ENCODE measurements at places on chromosomes 13 and 19. TPM values are rescaled to one million over a fixed set of nuclear protein-coding genes. Genes with fewer than 3 reads are reported as not detected.

BEST2 gene
- not detected for total RNA-seq

DNA sequence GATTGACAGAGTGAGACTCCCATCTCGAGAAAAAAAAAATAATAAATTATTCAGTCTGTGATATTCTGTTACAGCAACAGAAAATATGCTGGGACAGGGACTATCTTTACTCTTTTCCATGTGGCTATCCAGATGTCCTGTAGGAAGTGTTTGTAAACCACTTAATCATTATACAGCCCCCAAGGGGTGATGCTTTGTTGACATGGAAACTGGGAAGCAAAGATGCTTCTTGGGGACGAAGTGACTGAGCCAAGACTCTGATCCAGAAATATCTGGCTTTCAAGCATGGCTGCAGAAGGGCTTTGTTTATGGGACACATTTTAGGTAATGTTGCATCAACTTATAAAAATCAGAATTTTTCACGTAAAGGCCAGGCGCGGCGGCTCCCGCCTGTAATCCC is 5.4 kb downstream of the ZNF8 start:
- H3K27me3 ChIP-seq, result no peaks in the 10 kb centered on the region
- H3K4me1 ChIP-seq, result no peaks in the 10 kb centered on the region
- H3K27ac ChIP-seq, result no peak overlapping the region
- peaks cover 13% of the 10 kb centered on the region for H3K36me3 ChIP-seq
- no peak overlapping the region for H3K4me3 ChIP-seq

- H3K27me3 ChIP-seq, result no peaks in the 10 kb centered on the region
- H3K4me3 ChIP-seq, result no peak overlapping the region
- no peaks in the 10 kb centered on the region for H3K4me1 ChIP-seq
- DNase-seq, result no peak
- no peaks in the 10 kb centered on the region for H3K36me3 ChIP-seq
Observed at GRCh38 chr13:79792716-79793115, 311.8 kb downstream of the NDFIP2 start.

GRCh38 chr13:64936879-64937278 is 2293.3 kb downstream of the PCDH9 start:
- H3K27me3 ChIP-seq, result no peaks in the 10 kb centered on the region
- H3K27ac ChIP-seq, result no peak overlapping the region
- no peaks in the 10 kb centered on the region for H3K4me1 ChIP-seq
- H3K36me3 ChIP-seq, result no peaks in the 10 kb centered on the region
- H3K4me3 ChIP-seq, result no peak overlapping the region
- DNase-seq, result no peak

DNA sequence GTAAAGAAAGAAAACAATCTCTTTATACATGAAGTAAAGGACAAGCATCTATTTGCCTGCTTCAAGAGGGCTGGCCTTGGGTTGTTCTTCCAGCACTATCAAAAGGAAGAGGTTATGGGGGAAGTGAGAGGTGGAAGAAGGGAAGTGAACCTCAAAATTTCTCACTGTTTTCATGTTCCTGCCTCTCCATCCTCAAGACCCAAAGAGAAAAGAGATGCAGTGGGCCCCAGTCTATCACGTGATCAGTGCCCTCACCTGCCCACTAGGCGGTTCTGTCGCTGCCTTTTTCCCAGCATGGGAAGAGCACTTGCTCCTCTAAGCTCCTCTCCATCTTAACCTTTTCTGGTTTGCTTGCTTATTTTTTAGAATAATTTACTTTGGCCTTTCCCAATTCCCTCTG is 6.2 kb upstream of the USP12 start:
- H3K27ac ChIP-seq, result no peak overlapping the region
- H3K4me3 ChIP-seq, result no peak overlapping the region
- no peak for DNase-seq
- H3K27me3 ChIP-seq, result no peaks in the 10 kb centered on the region

DNA sequence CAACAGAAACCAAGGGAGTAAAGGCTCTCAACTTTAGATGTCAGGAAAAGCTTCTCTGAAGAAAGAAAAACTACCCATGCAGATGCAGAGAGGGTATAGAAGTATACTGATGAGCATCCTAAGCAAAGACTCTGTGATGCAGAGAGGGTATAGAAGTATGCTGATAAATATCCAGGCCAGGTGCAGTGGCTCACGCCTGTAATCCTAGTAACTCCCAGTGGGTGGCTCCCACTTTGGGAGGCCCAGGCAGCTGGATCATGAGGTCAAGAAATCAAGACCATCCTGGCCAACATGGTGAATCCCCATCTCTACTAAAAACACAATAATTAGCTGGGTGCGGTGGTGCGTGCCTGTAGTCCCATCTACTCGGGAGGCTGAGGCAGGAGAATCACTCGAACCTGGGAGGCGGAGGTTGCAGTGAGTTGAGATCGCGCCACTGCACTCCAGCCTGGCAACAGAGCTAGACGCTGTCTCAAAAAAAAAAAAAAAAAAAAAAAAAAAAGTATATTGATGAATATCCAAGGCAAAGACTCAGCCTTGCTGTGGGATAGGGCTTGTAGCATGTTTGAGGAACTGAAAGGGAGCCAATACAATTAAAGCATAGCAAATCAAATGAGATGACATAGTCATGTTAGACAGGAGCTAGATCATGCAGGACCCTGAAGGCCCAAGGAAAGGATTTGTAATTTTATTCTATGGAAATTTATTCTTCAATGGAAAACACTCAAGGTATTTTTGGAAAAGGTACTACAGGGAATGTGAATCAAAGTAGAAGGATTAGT is 14.9 kb downstream of the UBL3 start:
- H3K4me3 ChIP-seq, result no peak overlapping the region
- DNase-seq, result no peak
- no peaks in the 10 kb centered on the region for H3K27me3 ChIP-seq
- no peaks in the 10 kb centered on the region for H3K4me1 ChIP-seq
- no peak overlapping the region for H3K27ac ChIP-seq

GRCh38 chr19:7888826-7889217 is 512 bp downstream of the LRRC8E start:
- DNase-seq, result no peak
- H3K4me3 ChIP-seq, result peak overlapping the region; percentile 79
- H3K36me3 ChIP-seq, result no peaks in the 10 kb centered on the region
- peak overlapping the region; percentile 51 for H3K27ac ChIP-seq
- no peaks in the 10 kb centered on the region for H3K4me1 ChIP-seq
- no peaks in the 10 kb centered on the region for H3K27me3 ChIP-seq

Data from fibroblast of lung (primary cell).